ENCODE measurements at places on chromosomes 1 and 21. TPM values are rescaled to one million over a fixed set of nuclear protein-coding genes. Genes with fewer than 3 reads are reported as not detected.

CBR3 gene
- total RNA-seq = 11.0 TPM

PHGDH gene
- 83.8 TPM for total RNA-seq

LAPTM5 gene
- total RNA-seq = 9.7 TPM

MTARC1 gene
- total RNA-seq = 1.3 TPM

LCE3E gene
- total RNA-seq = not detected

MAP10 gene
- total RNA-seq = 1.4 TPM

WNT9A gene
- 1.3 TPM for total RNA-seq

MROH7 gene
- under 0.01 TPM for total RNA-seq

CAMK2N1 gene
- total RNA-seq = 0.97 TPM

OR2T10 gene
- not detected for total RNA-seq

LRRC71 gene
- total RNA-seq = 0.32 TPM

CD101 gene
- 0.15 TPM for total RNA-seq

NR5A2 gene
- total RNA-seq = 14.3 TPM

KLHL20 gene
- 32.2 TPM for total RNA-seq

TNFRSF25 gene
- total RNA-seq = 11.4 TPM

CYYR1 gene
- 5.5 TPM for total RNA-seq

FAM151A gene
- not detected for total RNA-seq

ZBTB37 gene
- total RNA-seq = 2.9 TPM

PODN gene
- 0.65 TPM for total RNA-seq

SCYL3 gene
- total RNA-seq = 8.7 TPM

C8A gene
- not detected for total RNA-seq

CLCA4 gene
- total RNA-seq = not detected

TTLL10 gene
- not detected for total RNA-seq

CFHR2 gene
- total RNA-seq = not detected

RIPK4 gene
- total RNA-seq = not detected

SLC25A34 gene
- total RNA-seq = 0.61 TPM

CR1 gene
- total RNA-seq = not detected

CHI3L1 gene
- 1.5 TPM for total RNA-seq

Data from epithelial cell of umbilical artery (primary cell).